A549 treated with CORT108297 at 1 μM for 4 hours (cell line): ENCODE measurements at places on chromosomes 4 and X. TPM values are rescaled to one million over a fixed set of nuclear protein-coding genes. Genes with fewer than 3 reads are reported as not detected.

ARHGAP36 gene
- not detected in 5 replicates for total RNA-seq

NAT8L gene
- 9.8 to 16.8 TPM (median 15.3 TPM) in 5 replicates for total RNA-seq

XK gene
- total RNA-seq = 0.32 to 0.47 TPM (median 0.36 TPM) in 5 replicates

PPARGC1A gene
- 0.03 to 0.18 TPM (median 0.14 TPM) in 4 of 5 replicates, not detected in the other for total RNA-seq

MAGEC2 gene
- total RNA-seq = not detected in 5 replicates

RHOXF1 gene
- total RNA-seq = 0.10 TPM in 1 of 5 replicates, not detected in the others

SYTL4 gene
- total RNA-seq = 2.3 to 4.7 TPM (median 2.8 TPM) in 5 replicates

MAGEA2 gene
- total RNA-seq = 0.08 to 0.13 TPM (median 0.11 TPM) in 4 of 5 replicates, not detected in the other

RIPPLY1 gene
- total RNA-seq = not detected in 5 replicates

HSD17B13 gene
- 0.04 to 0.08 TPM in 2 of 5 replicates, not detected in the others for total RNA-seq

RHOH gene
- 0.16 to 0.18 TPM (median 0.18 TPM) in 4 of 5 replicates, not detected in the other for total RNA-seq

DIAPH2 gene
- 3.5 to 5.3 TPM (median 4.0 TPM) in 5 replicates for total RNA-seq

NAA15 gene
- 23.4 to 35.2 TPM (median 24.4 TPM) in 5 replicates for total RNA-seq

FATE1 gene
- not detected in 5 replicates for total RNA-seq

NWD2 gene
- not detected in 5 replicates for total RNA-seq

NOX1 gene
- 0.09 to 0.15 TPM in 2 of 5 replicates, not detected in the others for total RNA-seq

SYNPO2 gene
- total RNA-seq = 1.1 to 1.8 TPM (median 1.5 TPM) in 5 replicates

PCYT1B gene
- total RNA-seq = not detected in 5 replicates

HPRT1 gene
- 97.1 to 135 TPM (median 100 TPM) in 5 replicates for total RNA-seq

ZRSR2 gene
- 9.4 to 12.0 TPM (median 9.7 TPM) in 5 replicates for total RNA-seq

RADX gene
- 0.03 to 0.12 TPM (median 0.04 TPM) in 5 replicates for total RNA-seq

CXCL5 gene
- total RNA-seq = 41.0 to 54.6 TPM (median 48.6 TPM) in 5 replicates

HUWE1 gene
- total RNA-seq = 64.1 to 74.7 TPM (median 70.1 TPM) in 5 replicates

CT45A5 gene
- 0.08 to 0.42 TPM in 2 of 5 replicates, not detected in the others for total RNA-seq

ZNF157 gene
- total RNA-seq = 0.05 TPM in 1 of 5 replicates, not detected in the others

SLC4A4 gene
- 1.3 to 2.5 TPM (median 1.9 TPM) in 5 replicates for total RNA-seq

NLGN3 gene
- total RNA-seq = 0.95 to 1.2 TPM (median 1.1 TPM) in 5 replicates

GPR173 gene
- not detected in 5 replicates for total RNA-seq

DCLK2 gene
- 9.0 to 11.1 TPM (median 9.3 TPM) in 5 replicates for total RNA-seq

SH2D1A gene
- total RNA-seq = not detected in 5 replicates

MUC7 gene
- total RNA-seq = not detected in 5 replicates
